ENCODE measurements at places on chromosomes 12 and 14.

DNA sequence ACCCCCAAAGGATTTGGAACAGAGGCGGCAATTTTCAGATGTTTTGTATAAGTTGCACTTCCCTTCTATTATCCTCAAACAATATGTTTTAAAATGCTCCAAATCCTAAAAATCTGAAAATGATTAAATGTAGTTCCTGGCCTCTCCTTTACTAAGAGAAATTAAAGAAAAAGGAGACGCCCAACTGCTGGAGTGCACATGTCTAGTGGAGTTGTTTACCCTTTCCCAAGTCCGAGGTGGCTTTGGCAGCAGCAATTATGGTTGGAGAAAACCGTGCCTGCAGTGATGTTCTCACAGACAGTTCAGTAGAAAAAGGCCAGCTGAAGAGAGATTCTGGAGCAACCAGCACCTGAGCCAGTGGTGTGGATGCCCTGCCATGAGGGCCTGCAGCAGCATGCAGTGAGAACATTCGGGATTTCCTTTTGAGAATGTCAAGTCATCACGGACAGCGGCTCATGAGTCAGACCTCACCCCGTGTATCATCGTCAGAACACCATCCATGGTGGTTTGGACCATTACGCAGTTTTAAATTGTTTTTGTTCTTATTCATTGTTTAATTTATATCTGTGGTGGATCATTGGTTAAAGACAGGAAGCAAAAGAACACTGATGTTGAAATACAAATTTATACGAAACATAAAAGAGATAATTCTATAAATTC, 179.0 kb upstream of the KRR1 start:
- DNase-seq: no peak

DNA sequence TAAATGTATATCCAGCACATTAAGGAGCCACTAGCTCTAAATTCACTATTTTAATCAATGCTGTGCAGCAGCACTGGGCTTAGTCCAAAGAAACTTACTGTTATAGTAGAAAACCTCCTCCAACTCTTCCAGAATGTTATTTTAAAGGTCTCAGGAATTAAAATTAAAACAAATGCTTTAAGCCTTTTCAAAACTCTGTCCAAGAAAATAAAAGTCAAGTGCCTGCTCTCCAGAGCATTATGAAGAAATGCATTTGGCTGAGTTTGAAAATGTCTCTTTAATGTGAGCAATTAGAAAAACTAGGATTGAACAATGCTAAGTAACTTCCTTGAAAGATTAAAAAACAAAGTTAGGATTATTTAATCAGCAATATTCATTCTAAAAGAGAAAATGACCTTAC, 322.4 kb upstream of the DCN start:
- no peak for DNase-seq

DNA sequence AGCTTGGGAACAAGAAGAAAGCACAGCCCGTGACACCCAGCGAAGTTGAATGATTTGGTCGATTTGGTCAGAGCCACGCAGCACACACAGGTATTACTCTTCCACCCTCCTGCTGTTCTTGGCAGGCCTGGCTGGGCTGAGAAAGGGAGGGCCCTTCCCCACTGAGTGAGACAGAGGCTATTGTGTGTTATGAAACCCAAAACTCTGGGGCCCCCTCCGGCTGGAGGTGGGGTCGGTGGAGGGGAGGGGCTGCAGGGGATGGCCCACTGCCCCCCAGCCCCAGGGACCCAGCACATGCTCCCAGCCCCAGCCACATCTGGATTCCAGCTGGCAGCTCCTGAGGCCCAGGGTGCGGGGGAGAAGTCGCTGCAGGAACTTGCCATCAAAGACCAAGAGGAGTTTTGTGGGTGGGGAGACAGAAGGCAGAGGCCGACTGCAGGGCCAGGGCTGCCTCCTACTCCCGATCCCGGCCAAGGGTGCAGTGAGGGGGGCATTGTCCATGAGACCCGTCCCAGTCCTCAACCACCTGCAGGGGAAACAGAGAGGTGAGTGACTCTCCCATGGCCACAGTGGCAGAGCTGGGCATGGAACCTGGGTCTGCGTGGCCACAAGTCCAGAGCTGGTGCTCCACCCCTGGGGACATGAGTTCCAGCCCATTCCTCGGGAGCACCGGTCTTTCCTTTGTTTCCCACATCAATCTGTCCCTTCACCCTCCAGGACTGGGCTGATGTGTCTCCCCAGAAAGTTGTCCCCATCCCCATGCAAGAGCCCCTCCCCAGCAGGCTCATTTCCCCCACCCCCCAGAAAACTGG, 8.7 kb downstream of the TMEM119 start:
- no peak for DNase-seq

DNA sequence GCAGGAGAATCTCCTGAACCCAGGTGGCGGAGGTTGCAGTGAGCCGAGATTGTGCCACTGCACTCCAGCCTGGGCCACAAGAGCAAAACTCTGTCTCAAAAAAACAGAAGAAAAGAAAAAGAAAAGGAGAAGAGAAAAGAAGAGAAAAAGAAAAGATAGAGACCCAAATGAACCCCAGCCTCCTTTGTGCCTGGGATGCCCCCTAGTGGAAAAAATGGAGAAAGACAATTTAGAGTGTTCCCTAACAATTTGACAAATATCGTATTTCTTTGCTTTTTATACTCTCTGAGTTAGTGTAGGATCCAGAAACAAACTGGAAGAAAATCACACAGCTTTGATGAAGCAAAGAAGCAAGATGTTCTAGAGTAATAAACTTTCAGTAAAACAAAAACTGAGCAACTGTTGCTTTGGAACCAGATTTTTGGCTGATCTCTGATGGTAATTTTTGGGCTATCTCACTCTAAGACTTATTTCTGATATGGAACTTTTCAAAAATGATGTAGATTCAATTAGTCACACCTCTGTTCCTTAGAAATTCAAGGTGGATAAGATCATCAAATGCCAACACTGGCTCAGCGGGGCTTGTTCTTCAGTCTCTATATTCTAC, 18.6 kb upstream of the PRKAB1 start:
- DNase-seq: no peak

DNA sequence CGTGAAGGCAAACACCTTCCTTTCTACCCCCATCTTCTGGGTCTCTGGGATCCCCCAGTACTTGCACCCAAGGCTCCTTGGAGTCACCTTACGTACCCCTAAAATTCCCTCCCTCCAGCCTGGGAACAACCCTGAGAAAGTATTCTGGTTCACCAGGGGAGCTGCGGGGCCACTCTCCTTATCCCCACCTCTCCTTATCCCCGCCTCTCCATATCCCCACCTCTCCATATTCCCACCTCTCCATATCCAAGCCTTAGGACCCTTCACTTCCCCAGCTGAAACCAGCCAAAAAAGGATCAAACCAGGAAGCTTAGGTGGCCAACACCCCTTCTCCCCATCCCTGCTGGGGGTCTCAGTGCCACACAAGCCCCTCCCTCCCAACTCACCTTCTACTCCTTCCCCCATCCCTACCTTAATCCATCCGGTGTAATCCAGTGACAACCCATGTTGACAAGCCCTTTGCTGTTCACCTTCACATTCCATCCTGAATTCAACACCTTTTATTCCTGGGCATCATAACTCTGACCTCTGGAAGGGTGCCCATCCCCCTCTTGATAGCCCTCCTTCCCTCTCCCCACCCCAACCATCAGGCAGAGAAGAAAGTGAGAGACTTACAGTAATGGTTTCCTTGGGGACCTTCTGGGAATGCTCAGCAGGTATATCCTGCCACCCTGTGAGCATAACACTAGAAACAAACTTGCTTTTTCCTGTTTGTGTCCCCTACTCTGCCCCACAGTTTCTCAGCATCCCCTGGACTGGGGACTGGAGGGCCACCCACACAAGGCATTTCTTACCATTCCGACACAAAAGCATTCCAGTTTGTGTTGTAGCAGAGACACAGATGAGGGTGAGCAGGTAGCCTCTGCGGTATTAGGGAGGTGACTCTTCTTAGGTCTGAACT, 1.6 kb upstream of the MSI1 start:
- DNase-seq: no peak

- DNase-seq: no peak
Measured at GRCh38 chr12:1553987-1554982, 40.1 kb downstream of the FBXL14 start.

DNA sequence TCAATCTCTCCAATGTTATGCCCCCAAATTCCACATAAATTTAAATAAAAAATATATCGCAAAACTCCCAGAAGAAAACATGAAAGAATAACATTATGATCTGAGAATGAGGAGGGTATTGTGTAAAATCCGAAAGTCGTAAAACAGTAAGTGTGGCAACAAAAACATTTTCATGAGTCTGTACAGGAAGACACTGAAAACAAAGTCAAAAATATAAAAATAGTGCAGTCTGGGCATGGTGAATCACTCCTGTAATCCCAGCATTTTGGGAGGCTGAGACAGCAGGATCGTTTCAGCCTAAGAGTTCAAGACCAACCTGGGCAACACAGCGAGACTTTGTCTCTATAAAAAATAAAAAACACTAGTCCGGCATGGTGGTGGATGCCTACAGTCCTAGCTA, 57.1 kb downstream of the SPTLC2 start:
- DNase-seq: no peak

- no peak for DNase-seq
Measured at GRCh38 chr12:95185854-95186253, 31.4 kb downstream of the FGD6 start.

DNA sequence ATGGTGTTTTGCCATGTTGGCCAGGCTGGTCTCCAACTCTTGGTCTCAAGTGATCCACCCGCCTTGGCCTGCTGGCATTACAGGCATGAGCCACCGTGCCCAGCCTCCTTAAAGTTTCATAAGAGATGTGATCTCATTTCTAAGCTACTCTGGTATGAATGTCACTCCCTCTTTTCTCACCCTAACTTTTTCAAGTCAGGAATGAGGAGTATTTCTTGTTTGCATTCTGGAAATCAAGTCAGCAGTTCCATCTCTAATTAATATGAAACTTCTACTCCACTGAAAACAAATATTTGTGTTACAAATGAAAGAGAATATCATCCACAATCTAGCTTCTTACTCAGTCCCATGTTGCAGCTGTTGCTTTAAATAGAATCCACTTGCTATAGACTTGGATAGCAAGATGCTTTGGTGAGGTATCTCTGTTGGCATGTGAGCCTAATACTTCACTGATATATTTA, 61.3 kb downstream of the ARF6 start:
- no peak for DNase-seq

GRCh38 chr14:21734457-21735074, 60.9 kb upstream of the OR4E1 start:
- DNase-seq: no peak

- no peak for DNase-seq
Measured at GRCh38 chr12:98401427-98401826, 114.0 kb upstream of the TMPO start.

- DNase-seq: no peak
Measured at GRCh38 chr14:99718811-99719192, 34.7 kb downstream of the CYP46A1 start.

DNA sequence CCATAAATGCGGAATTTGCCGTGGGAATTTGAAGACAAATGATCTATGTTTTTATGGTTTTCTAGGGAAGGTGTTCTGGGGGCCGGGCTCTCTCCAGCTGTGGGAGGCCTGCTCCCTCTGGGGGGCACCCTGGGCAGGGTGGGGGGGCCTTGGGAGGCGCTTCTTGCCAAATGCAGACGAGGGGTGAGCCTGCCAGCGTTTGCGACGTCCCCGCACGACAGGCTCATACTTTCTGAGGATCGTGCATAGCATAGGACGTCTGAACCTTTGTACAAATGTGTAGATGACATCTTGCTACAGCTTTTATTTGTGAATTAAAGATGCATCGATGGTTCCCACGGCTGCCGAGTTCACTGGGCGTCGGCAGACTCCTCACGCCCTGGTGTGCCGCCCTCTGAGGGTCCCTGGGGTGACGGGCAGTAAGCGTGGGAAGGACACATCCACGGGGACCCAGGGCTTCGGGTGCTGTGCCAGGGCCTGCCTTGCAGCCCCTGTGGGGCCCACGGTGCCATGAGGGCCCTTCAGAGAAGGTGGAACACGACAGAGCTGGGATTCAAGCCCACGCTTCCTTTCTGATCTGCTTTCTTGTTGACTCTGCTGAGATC, 42.3 kb downstream of the KIF26A start:
- no peak for DNase-seq
